ENCODE measurements at places on chromosomes 3 and 15. TPM values are rescaled to one million over a fixed set of nuclear protein-coding genes. Genes with fewer than 3 reads are reported as not detected.

The SI gene
- total RNA-seq, result not detected

The GRK7 gene
- total RNA-seq, result not detected

- no peak overlapping the region for H3K27ac ChIP-seq
- H3K4me1 ChIP-seq, result no peaks in the 10 kb centered on the region
- no peak overlapping the region for H3K4me3 ChIP-seq
Measured at GRCh38 chr3:50444213-50444612, 59.2 kb downstream of the CACNA2D2 start.

DNA sequence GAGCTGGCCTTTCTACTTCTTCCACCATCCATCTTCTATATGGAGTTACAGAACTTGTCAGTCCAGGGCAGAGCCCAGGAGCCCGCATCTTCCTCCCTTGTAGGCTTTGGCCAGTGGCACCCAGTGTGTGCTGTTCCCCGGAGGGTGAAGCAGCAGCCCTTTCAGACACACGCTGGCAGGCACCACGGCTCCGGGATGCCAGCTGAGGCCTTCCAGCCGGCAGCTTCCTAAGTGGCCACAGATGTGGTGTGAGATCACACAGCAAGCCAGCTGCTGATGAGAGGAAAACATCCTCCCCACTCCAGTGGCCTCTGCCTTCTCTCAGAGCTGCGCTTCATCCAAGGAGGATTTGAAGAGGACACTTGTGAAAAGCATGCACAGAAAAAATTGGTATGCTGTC, 24.1 kb downstream of the CRABP1 start:
- no peaks in the 10 kb centered on the region for H3K36me3 ChIP-seq
- peaks cover 10% of the 10 kb centered on the region for H3K4me1 ChIP-seq
- no peak overlapping the region for H3K4me3 ChIP-seq

The CD47 gene
- total RNA-seq, result 12.3 TPM

DNA sequence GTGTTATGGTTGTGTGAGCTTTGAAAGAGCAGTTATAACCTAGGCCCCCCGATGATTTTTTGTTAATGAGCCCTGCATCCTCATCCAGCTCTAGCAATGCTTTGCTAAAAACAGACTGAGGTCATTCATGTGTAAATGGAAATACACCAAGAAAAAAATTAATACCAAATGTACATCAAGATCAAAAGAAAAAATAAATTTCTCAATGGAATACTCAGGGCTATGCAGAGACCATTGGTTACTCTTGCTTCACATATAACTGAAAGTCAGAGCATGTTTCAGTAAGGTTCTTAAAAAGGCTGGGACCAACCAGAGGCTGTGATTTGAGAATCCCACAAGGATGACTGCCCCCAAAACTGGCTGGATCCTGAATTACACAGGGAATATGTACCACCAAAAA, 48.0 kb downstream of the ARHGAP31 start:
- H3K4me1 ChIP-seq, result peaks cover 10% of the 10 kb centered on the region
- H3K4me3 ChIP-seq, result no peak overlapping the region
- no peak for DNase-seq
- H3K36me3 ChIP-seq, result no peaks in the 10 kb centered on the region

- H3K4me1 ChIP-seq, result no peaks in the 10 kb centered on the region
- H3K27ac ChIP-seq, result no peak overlapping the region
- H3K36me3 ChIP-seq, result no peaks in the 10 kb centered on the region
- no peaks in the 10 kb centered on the region for H3K27me3 ChIP-seq
Measured at GRCh38 chr3:71372241-71372768, 211.2 kb downstream of the FOXP1 start.

The HRG gene
- total RNA-seq, result not detected

- peak overlapping the region; percentile 100 for H3K27ac ChIP-seq
- no peak for DNase-seq
- H3K36me3 ChIP-seq, result peaks cover 60% of the 10 kb centered on the region
- H3K4me3 ChIP-seq, result peak overlapping the region; percentile 98
- no peaks in the 10 kb centered on the region for H3K27me3 ChIP-seq
Measured at GRCh38 chr3:14946739-14947099, 664 bp upstream of the NR2C2 start.

DNA sequence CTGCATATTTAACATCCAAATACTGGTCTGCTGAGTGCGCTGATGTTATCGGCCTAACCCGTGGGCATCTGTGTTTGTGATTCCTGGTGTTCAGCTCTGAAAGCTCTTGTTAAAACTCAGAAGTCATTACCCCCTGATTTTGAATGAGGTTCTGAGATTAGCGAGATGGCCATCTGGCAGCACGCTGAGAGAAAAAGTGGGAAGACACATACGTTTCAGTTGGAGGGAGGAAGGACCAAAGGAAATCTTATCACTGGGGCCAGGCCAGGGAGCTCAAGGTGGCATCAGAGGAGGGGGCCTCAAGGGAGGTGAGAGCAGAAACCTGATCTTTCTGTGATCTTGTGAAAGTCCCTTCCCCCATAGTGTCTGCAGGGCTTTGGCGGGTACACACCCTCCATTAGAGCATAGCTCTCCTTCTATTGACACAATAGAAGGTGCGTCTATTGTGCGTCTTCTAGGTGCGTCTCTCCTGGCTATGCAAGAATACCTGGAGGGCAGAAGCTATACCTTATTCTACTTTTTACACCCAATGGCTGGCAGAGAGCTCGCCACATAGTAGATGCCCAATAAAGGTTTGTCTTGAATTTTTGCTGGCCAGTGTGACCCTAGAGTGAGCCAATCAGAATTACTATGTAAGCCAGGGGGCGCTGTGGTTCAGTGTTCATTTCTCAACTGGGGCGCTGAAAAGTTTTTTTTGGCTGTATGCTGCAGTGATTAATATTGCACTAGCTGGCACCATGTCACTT, 182.4 kb downstream of the SHQ1 start:
- H3K36me3 ChIP-seq, result no peaks in the 10 kb centered on the region
- H3K27ac ChIP-seq, result no peak overlapping the region
- peak; percentile 87 for DNase-seq
- H3K27me3 ChIP-seq, result peaks cover 4% of the 10 kb centered on the region
- H3K4me3 ChIP-seq, result no peak overlapping the region

DNA sequence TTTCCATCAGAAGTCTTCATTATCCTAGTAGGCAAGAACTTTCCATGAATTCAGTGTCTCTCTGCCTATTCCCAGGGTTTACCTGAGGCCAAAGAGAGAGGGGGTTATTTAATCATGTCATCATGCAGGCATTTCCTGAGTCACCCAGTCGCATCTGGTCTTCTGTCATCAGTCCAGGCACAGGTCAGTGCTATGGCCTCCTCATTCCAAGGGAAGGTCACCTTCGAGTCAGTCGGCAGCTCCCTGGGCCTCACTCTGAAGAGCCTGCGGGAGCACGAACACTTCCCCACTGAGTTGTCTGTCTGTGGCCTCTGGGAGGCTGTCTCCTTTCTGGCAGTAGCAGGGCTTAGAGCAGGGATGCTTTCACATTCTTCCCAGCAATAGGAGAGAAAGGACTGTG, 26.2 kb upstream of the LRTM1 start:
- no peaks in the 10 kb centered on the region for H3K27me3 ChIP-seq
- H3K27ac ChIP-seq, result peak overlapping the region; percentile 61
- DNase-seq, result peak; percentile 78
- H3K4me3 ChIP-seq, result no peak overlapping the region

- H3K36me3 ChIP-seq, result no peaks in the 10 kb centered on the region
- H3K27ac ChIP-seq, result no peak overlapping the region
- H3K27me3 ChIP-seq, result no peaks in the 10 kb centered on the region
- DNase-seq, result peak; percentile 55
Measured at GRCh38 chr3:193129607-193130006, 111.4 kb upstream of the PLAAT1 start.

The MKRN3 gene
- total RNA-seq, result not detected

DNA sequence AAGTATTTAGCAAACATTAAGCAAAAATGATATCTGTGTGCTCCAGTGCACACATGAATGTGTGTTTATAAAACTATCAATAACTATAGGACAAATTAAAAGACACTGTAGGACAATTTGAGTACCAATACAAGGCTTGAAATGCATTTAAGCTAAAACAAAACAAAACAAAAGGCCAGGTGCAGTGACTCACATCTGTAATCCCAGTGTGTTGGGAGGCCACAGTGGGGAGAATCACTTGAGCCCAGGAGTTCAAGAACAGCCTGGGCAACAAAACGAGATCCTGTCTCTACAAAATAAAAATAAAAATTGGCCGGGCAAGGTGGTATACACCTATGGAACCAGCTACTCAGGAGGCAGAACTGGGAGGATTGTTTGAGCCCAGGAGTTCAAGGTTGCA, 50.7 kb downstream of the CSNK1G1 start:
- no peak for DNase-seq
- peaks cover 4% of the 10 kb centered on the region for H3K4me1 ChIP-seq
- no peak overlapping the region for H3K27ac ChIP-seq
- H3K36me3 ChIP-seq, result peaks cover 9% of the 10 kb centered on the region

GRCh38 chr3:73197187-73197586, 135.7 kb downstream of the EBLN2 start:
- no peaks in the 10 kb centered on the region for H3K27me3 ChIP-seq
- no peaks in the 10 kb centered on the region for H3K36me3 ChIP-seq
- H3K4me3 ChIP-seq, result no peak overlapping the region

DNA sequence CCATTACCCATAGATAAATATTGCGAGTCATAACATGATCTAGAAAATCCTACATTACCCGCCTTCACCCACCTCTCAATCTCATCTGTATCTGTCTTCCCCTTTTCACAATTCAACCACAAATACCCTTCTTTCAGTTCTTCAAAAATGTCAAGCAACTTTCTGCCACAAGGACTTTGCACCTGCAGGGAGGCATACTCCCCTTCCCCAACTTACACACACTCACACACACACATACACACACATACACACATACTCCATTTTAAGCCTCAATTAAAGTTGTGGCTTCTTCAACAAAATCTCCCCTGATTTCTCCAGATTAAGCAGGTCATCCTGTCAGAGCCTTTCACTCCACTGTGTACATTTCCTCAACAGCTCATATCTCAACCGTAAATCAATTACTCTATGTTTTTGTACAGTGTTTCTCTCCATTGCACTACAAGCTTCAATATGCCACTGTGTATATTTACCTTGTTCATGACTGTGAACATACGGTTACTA, 33.1 kb upstream of the CCDC50 start:
- H3K27ac ChIP-seq, result no peak overlapping the region
- H3K4me1 ChIP-seq, result no peaks in the 10 kb centered on the region
- H3K36me3 ChIP-seq, result no peaks in the 10 kb centered on the region
- H3K4me3 ChIP-seq, result no peak overlapping the region
- no peaks in the 10 kb centered on the region for H3K27me3 ChIP-seq

DNA sequence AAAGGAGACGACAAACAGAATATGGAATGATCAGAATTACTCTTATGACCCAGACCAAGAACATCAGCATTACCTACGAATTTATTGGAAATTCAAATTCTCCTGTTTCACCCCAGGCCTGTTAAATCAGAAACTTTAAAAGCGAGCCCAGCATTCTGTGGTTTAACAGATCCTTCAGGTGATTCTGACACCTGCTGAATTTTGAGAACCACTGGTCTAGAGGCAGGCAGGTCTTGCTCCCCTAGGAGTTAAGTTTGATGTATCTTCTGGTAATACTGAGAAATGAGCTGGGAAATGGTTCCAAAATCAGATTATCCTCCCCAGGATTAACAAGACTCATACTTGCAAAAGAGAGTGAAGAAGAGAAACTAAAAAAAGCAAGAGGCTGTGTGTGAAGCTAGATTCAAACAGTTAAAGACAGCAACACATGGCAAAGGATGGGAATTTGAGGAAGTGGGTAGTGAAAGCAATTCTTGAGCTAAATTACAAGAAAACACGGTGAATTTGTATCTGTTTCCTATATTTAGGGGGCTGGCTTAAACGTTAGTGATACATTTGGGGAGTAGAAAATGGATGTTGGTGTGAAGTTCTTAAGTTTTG, 66.0 kb downstream of the FLNB start:
- peaks cover 6% of the 10 kb centered on the region for H3K4me1 ChIP-seq
- DNase-seq, result no peak
- no peak overlapping the region for H3K27ac ChIP-seq

DNA sequence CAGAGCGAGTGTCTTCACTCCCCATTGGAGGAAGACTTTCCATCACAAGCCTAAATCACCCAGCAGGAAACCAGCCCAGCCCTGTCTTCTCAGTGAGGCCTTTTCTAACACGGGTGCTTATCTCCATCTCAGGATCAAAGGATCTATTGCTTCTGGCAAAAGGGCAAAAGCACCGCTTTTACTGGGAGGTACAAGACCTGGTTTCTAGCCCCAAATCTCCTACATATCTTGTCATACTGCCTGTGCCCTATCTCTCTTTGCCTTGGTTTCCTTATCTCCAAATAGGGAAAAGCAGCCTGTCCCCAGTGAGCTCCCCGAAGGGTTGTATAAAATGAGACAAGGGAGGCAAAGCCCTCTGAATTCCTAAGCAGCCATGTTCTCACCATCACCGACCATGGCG, 5.2 kb downstream of the GLB1 start:
- H3K4me1 ChIP-seq, result peaks cover 2% of the 10 kb centered on the region
- H3K36me3 ChIP-seq, result peaks cover 33% of the 10 kb centered on the region
- H3K4me3 ChIP-seq, result no peak overlapping the region

- no peaks in the 10 kb centered on the region for H3K4me1 ChIP-seq
- H3K27ac ChIP-seq, result no peak overlapping the region
- no peak for DNase-seq
Measured at GRCh38 chr3:102791641-102792589, 357.1 kb downstream of the ZPLD1 start.

DNA sequence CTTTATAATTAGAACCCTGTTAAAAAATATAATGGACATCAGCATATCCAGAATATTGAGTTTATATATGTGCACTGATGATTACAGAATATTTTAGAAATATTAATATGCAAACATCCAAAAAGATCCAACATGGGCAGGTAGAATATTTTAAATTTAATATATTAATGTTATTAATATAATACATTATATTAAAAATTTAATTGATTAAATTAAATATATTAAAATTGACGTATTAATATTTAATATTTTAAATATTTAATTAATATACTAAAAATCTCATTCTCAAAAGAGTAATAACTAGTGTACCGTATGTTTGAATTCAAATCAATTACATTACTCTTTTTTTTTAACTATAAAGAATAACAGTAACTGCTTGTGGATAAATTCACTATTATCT, 73.8 kb upstream of the FURIN start:
- H3K36me3 ChIP-seq, result peaks cover 37% of the 10 kb centered on the region
- no peak for DNase-seq
- no peak overlapping the region for H3K27ac ChIP-seq
- no peak overlapping the region for H3K4me3 ChIP-seq

- no peak for DNase-seq
- no peaks in the 10 kb centered on the region for H3K36me3 ChIP-seq
- no peaks in the 10 kb centered on the region for H3K27me3 ChIP-seq
- no peak overlapping the region for H3K4me3 ChIP-seq
Measured at GRCh38 chr3:174016186-174016585, 618.6 kb downstream of the NLGN1 start.

- no peaks in the 10 kb centered on the region for H3K27me3 ChIP-seq
- no peaks in the 10 kb centered on the region for H3K4me1 ChIP-seq
- H3K4me3 ChIP-seq, result no peak overlapping the region
- no peaks in the 10 kb centered on the region for H3K36me3 ChIP-seq
Measured at GRCh38 chr3:144324076-144324475, 352.5 kb downstream of the DIPK2A start.

DNA sequence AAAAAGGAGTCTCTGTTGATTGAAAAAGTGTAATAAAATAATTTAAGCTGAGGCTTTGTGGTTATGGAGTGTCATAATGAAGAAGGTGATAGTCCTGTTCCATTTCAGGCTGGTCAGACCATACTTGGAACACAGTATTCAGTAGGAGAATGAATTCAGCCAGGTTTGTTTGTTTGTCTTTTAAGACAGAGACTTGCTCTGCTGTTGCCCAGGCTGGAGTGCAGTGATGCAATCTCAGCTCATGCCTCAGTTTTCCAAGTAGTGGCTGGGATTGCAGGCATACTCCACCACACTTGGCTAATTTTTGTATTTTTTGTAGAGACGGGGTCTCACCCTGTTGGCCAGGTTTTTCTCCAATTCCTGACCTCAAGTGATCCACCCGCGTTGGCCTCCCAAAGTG, 33.5 kb downstream of the IQGAP1 start:
- H3K27me3 ChIP-seq, result no peaks in the 10 kb centered on the region
- no peak overlapping the region for H3K4me3 ChIP-seq
- no peak for DNase-seq

Measured in endodermal cell (in vitro differentiated cells).